ENCODE measurements at places on chromosomes 7 and 10. TPM values are rescaled to one million over a fixed set of nuclear protein-coding genes. Genes with fewer than 3 reads are reported as not detected.

Gene COL28A1
- not detected for total RNA-seq

Gene MSANTD7
- 20.1 TPM for total RNA-seq

Gene CHST15
- total RNA-seq: 15.5 TPM

Gene MKI67
- 10.7 TPM for total RNA-seq

Gene LRGUK
- total RNA-seq: 0.76 TPM

Gene SPDYE11
- total RNA-seq: not detected
